ENCODE measurements at places on chromosomes 16 and 17.

- DNase-seq: no peak
Measured at GRCh38 chr16:84726669-84727467, 27.1 kb downstream of the USP10 start.

DNA sequence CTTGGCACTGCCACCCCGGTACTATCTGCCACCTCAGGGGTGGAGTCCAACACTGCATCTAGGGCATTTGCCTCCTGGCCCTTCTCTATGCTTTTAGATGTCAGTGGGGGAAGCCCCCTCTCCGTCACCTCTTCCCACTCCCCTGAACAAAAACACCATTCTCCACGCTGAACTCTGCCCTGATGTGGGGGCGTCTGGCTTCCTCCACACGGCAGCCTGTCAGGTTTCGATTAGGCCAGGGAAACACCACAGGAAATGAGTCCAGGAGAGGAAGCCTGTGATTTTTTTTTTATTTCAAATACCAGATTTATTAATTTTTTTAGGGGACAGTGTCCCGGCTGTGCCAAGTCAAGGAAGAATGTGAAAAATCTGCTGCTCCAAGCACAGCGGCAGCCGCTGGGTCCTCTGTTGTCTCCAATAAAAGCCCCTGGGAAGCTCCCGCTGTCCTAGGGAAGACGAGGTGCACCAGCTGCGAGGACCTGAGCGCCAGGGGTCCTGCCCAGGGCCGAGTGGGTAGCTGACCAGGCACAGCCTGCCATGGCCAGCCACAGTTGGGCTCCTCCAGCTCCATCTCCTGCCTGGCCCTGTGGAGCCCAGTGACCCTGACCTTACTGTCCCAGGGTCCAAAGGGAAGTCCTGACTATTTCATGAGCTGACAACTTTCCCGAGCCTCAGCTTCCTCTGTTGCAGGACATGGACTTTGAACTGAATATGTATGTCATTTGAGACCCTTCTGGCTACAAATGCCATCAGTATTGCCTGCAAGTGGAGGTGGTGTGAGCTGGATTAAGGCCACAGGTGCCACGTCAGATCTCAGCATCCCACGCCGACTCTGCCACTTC, 336.7 kb downstream of the FOXL1 start:
- no peak for DNase-seq

- DNase-seq: no peak
Measured at GRCh38 chr17:35242158-35242804, 591 bp upstream of the SLFN5 start.

GRCh38 chr17:2837147-2837561, 40.9 kb downstream of the RAP1GAP2 start:
- DNase-seq: no peak

DNA sequence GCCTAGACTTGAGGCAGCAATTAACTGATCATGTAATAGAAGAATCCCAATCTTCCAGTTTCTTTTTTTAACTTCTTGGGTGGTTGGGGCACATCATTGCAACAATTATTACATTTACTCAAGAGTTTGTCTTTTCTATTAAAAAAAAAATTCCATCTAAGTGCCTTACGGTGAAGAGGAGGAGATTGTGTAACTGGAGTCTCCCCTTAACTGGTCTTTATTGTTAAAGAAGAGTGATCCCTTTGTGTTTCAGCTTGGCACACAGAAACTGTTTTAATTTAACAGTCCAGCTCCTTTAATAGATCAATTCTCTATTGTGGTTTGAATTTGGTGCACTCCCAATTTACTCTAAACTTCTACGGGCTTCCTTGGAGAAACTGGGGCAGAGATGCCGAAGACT, 75.2 kb downstream of the FTO start:
- DNase-seq: no peak

- no peak for DNase-seq
Measured at GRCh38 chr17:71232801-71233559, 887.8 kb upstream of the SOX9 start.

DNA sequence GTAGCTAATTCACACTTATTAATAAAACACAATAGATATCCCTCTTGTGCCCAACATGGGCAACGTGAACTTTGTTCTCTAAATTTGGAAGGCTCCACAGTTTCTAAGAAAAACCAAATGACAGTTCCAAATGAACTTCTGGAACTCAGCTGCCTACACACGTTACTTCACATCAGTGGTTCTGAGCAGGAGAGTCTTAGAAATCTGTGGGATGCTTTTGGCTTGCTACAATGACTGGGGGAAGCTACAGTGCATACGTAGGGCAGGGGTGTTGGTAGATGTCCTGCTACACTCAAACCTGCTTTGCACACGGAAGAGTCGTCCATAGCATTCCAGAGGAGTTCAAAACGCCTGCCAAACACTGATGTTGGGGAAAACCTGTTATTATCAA, 8.0 kb downstream of the TXNDC11 start:
- DNase-seq: no peak

DNA sequence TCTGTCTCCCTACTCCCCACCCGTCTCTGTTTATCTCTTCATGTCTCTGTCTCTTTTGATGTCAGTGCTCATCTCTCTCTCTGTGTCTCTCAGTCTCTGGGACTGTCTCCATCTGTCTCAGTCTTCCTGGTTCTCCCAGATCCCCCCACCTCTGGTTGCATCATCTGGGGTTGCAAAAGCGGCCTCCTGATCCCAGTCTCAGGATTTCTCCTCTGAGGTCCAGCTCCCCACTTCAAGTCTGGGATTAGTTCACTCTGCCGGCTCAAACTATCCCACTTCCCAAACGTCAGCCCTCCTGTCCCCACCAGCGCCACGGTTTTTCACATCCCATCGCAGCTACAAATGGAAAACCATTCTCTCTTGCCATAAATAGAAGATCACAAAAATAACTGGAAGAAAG, 9.0 kb downstream of the TEKT5 start:
- no peak for DNase-seq

- DNase-seq: no peak
Measured at GRCh38 chr16:52914428-52914827, 138.3 kb downstream of the CHD9NB start.

DNA sequence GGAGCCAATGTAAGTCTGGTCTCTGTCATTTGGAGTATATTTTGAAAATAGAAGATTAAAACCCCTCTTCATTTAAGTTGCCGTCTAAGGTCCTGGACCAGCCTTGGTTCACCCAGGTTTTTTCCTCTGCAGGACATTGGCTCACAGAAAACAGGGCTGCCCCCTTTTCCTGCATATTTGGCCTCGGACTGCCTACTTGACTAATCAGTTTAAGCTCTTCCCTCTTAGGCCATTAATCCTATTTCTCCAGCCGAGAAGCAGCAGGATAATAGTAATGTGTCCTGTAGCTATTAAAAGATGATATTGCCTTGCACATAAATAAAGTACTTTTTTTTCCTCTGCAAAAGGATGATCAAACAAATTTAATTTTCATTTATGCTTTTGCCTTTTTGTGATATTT, 52.1 kb downstream of the PRKCA start:
- DNase-seq: no peak

DNA sequence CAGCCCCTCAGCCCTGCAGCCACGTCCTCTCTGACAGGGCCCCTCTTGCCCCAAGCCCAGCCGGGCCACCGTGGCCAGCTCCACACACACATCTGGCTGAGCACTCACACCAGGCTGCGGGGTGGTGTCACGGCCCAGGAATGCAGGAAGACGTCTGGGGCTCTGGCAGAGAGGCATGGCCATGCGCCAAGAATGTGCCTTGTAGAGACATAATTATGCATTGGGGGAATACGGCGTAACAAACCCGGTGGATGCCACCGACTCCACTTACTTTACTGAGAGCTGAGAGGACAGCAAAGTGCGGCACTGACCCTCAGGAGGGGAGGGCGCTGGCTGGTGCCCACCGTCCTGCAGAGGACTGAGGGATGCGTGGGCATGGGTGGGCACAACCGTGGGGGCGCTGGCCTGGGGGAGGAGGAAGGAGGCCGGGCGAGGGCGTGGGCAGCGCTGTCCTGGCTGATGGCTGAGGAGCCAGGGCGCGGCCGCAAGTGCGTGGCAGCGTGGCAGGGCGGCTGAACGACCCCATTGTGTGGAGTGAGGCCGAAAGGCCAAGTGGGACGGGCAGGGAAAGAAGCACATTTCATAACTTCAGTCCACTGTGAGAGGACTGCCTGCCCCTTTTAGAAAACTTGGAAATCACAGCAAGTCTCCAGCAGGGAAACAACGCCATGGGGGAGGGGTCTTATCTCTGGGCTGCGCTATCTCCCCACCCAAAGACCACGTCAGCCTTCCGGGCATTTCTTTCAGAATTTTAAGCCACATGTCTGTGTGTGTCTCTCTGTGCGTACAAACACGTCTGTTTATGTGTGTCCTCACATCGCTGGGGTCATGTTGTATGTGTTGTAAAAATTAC, 30.6 kb downstream of the METRNL start:
- DNase-seq: no peak

DNA sequence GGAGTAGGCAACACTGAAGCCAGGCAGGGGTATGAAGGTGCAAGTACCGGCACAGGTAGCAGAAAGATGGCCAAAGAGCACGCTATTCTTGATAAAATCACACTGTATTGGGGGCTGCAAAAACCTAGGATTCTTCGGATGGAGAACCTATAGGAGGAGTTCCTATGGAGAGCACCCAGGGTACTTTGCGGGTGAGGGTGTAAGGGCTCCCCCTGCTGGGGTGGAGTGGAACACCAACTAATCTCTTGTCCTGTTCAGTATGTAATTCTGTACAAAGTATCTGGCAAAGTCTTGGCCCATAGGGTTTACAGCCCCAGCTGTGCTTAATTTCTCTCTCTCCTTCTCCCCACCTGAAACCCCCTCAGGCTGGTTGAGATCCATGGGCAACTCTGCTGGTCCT, 393.1 kb upstream of the ASIC2 start:
- no peak for DNase-seq

- DNase-seq: no peak
Measured at GRCh38 chr17:17812211-17813054, 24.4 kb downstream of the SREBF1 start.

DNA sequence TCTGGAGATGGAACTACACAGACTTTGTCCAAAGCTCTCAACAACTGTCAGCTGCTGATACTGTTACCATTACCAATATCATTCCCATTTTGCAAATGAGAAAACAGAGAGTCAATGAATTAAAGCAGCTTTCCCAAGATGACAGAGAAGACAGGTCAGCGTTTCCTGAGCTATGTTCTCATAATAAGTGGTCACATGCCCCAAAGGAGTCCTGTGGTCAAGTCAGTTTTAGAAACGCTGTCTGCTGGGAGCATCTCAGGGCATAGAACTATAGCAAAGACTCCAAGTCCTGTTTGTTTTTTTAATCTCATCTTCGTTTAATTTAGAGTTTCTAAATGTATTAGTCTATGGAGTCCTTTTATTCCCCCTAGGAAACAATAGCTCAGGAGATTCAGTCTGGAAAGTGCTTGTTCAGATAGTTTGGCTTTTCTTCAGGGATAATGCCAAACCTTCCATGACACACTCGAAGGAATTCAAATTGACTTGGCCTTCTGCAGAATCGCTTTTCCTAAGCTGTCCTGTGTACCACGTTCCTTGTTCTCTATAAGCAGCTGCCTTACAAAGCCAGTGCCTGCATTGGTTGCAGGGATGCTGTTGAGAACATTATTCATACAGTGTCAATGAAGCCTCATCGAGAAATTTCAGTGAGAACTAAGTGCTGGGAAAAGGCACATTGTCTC, 12.1 kb downstream of the CCDC42 start:
- DNase-seq: no peak

DNA sequence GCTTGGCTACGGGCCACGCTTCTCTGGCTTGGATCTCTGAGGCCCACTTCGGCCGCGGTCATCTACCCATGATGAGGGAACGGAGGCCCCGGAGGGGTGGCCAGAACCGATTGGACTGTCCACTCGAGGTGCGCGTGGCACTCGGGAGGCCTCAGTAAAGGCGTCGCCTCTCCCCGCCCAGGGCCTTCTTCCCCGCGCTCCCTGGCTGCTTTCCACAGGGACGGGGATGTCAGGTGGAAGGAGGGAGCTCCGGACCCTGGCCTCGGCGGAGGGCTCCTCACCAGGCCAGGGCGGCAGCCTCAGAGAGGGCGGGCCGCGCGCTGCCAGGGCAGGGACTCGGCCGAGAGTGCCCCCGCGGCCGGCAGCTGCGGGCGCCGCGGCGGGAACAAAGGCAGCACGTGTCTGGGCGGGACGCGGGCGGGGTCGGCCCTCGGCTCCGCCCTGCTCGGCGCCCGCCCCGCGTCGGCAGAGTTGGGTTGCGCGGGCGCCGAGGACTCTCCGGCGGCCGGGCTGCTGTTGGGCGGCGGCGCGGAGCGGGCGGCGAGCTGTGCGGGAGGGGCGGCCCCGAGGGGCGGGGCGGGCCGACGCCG, 587 bp upstream of the CDK5R1 start:
- DNase-seq: peak; percentile 27

DNA sequence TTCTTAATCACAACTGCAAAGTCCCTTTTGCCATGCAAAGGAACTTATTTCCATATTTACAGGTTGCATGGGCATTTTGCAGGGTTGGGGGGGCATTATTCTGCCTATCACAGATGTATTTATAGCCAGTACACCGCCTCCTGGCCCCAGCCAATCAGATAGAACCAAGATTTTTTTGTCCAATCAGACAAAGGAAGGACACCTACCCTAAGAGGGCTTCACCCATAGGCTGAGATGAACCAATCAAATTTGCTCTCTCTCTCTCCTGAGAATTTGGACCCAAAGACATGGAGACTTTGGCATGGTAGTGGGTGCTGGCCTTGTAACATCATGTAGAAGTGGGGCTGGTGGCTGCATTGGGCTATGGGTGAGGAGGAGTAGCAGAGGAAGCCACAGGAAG, 3.9 kb upstream of the KCNG4 start:
- DNase-seq: no peak

DNA sequence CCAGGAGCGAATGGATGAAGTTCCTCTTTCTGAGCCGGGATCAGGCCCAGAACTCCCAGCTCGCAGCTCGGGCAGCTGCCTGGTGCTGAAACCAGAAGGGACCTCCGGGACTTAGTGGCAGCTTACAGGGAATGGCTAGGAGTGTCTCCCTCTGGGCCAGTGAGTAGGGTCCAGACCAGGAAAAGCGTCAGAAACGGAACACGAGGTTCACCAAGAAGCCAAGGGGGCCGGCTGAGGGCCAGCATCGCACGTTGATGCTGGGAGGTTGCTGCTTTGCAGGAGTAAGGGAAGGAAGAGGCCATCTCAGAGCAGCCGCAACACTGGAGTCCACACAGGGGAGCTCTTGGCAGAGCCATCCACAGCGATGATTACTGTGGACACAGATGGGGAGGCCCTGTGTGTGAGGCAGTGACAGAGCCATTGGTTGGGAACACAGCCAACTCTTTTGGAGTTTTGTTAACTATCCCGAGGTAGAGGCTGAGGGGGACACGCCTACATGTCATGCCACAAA, 74.0 kb upstream of the CREBBP start:
- no peak for DNase-seq

DNA sequence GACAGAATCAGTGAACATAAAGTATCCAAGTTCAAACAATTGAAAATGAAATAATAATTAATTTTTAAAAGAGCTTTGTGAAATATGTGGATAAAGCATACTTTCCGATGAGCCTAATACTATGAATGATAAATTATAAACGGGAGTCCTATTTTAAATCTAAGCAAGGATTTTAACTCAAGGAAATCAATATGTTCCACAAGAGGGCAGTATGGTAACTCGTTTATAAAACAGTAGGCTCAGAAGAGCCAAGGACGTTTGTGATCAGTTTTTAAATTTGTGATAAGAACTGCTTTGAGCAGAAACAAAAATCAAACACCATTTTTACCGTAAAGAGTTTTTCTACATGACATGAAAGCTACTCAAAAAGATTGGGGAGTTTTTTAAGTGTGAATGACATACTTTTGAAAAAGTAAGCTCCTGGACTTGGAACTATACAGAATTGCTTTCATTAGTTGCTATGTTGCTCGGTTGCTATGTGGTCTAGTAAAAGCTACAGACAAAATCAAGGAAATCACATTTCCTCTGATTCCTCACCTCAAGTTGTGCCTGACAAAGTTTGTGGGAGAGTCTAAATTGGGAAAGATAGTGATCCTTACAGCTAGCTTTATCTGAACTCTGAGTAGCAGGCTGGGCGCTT, 11.8 kb upstream of the TEKT1 start:
- no peak for DNase-seq
